Spleen (tissue), 13 donors: ENCODE measurements at places on chromosomes 16 and 17.

GRCh38 chr17:59893676-59894100 is 767 bp downstream of the RPS6KB1 start:
- peak overlapping the region; percentile 79 for H3K4me3 ChIP-seq
- no peaks in the 10 kb centered on the region for H3K27me3 ChIP-seq
- peaks cover 72% of the 10 kb centered on the region for H3K4me1 ChIP-seq
- peak overlapping the region; percentile 95 for H3K27ac ChIP-seq
- DNase-seq: no peak

DNA sequence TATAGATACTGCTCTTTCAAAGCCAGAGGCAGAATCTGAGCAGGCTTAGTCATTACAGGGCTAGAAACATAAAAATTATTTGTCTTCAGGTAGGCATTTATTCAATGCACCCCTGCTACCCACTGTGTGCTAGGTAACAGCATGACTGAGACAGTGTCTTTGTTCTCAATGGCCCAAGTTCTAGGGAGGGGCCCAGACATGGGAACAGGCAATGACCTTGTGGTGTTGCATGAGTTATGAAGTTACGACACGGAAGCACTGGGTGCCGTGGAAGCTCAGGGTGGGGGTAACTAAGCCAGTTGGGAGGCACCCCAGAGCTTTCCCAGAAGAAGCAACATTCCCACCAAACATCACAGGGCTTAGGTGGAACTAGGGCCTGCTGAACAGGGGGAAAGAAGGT is 87.0 kb downstream of the CPPED1 start:
- peaks cover 6% of the 10 kb centered on the region for H3K36me3 ChIP-seq
- H3K27me3 ChIP-seq: no peaks in the 10 kb centered on the region
- DNase-seq: no peak

DNA sequence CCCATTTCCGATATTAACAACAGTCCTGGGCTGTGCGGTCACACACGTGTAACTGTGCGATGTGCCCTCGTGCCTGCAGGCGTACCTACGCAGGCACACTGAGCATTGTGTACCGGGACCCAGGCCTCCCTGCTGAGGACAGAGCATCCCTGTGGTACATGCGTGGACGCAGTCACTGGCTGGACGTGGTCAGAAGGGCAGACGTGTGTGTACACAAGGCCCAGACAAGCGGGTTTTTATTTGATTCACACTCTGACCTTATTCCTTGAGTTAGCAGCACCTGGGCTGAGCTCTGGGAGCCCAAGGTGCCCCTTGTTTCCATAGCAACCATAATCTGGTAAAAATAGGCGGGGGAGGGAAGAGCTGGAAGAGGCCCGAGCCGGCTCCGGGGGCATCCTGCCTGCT is 19.5 kb downstream of the RAP1GAP2 start:
- no peaks in the 10 kb centered on the region for H3K36me3 ChIP-seq
- peaks cover 14% of the 10 kb centered on the region for H3K4me1 ChIP-seq
- H3K27ac ChIP-seq: no peak overlapping the region
- no peak overlapping the region for H3K4me3 ChIP-seq

DNA sequence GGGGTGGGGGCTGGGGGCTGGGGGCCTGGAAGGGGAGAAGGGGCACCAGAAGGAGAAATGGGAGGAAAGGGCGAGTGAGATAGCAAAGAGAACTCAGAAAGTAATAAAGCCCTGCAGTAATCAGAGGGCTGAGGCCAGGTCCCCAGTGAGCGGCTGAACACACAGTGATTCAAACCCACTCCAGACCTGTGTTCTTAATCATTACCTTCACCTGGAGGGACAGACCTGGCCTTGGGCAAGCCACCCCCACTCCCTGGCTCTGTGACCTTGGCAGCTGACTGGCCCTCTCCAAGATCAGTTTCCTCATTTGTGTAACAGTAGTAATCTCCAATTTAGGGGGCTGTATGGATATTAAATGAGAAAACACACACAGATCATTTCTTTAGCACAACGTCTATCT is 150.4 kb downstream of the WWOX start:
- H3K4me1 ChIP-seq: no peaks in the 10 kb centered on the region
- no peak overlapping the region for H3K27ac ChIP-seq
- no peak for DNase-seq

GRCh38 chr17:17685775-17686291 is 4.6 kb downstream of the RAI1 start:
- H3K4me3 ChIP-seq: peak overlapping the region; percentile 30
- no peak for DNase-seq
- H3K4me1 ChIP-seq: peaks cover 41% of the 10 kb centered on the region
- no peak overlapping the region for H3K27ac ChIP-seq
- no peaks in the 10 kb centered on the region for H3K27me3 ChIP-seq

DNA sequence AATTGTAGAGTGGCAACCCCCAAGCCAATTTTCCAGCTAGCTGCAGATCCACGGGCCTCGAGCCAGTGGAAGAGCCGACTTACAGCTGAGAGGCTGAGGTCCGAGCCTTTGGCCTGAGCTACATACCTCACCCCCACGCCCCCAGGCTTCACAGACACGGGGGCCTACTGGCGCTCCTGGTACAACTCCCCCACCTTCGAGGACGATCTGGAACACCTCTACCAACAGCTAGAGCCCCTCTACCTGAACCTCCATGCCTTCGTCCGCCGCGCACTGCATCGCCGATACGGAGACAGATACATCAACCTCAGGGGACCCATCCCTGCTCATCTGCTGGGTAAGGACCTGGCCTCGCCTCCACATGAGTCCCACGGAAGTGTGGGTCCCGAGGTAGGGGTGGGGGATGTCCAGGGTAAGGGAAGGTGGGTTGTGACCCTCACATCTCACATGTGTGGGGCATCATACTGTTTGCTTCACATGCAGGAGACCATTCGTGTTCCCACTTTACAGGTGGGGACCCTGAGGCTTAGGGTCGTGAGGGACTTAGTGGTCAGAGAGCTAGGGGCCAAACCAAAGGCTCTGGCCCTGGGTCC is 3.4 kb downstream of the ACE start:
- peak; percentile 31 for DNase-seq
- no peak overlapping the region for H3K4me3 ChIP-seq
- H3K4me1 ChIP-seq: peaks cover 36% of the 10 kb centered on the region

DNA sequence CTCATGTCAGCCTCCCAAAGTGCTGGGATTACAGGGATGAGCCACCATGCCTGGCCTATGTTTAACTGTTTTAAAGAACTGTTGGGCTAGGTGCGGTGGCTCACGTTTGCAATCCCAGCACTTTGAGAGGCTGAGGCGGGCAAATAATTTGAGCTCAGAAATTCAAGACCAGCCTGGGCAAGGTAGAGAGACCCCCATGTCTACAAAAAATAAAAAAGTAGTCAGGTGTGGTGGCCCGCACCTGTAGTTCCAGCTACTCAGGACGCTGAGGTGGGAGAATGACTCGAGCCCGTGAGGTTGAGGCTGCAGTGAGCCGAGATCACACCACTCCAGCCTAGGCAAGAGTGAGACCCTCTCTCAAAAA is 1.9 kb upstream of the ITGAL start:
- peaks cover 70% of the 10 kb centered on the region for H3K4me1 ChIP-seq
- no peaks in the 10 kb centered on the region for H3K36me3 ChIP-seq
- no peak for DNase-seq
- H3K27me3 ChIP-seq: no peaks in the 10 kb centered on the region
- peak overlapping the region; percentile 79 for H3K27ac ChIP-seq

GRCh38 chr17:50209472-50210239 is 8.2 kb upstream of the COL1A1 start:
- H3K27me3 ChIP-seq: peaks cover 59% of the 10 kb centered on the region
- DNase-seq: no peak
- H3K4me1 ChIP-seq: peaks cover 5% of the 10 kb centered on the region

- no peak for DNase-seq
- H3K4me3 ChIP-seq: no peak overlapping the region
- H3K4me1 ChIP-seq: peaks cover 17% of the 10 kb centered on the region
- no peak overlapping the region for H3K27ac ChIP-seq
- H3K27me3 ChIP-seq: no peaks in the 10 kb centered on the region
Observed at GRCh38 chr17:75559958-75560533, 27.6 kb upstream of the MYO15B start.

GRCh38 chr17:1055751-1056645 is 59.1 kb downstream of the TIMM22 start:
- no peak overlapping the region for H3K27ac ChIP-seq
- no peak overlapping the region for H3K4me3 ChIP-seq

DNA sequence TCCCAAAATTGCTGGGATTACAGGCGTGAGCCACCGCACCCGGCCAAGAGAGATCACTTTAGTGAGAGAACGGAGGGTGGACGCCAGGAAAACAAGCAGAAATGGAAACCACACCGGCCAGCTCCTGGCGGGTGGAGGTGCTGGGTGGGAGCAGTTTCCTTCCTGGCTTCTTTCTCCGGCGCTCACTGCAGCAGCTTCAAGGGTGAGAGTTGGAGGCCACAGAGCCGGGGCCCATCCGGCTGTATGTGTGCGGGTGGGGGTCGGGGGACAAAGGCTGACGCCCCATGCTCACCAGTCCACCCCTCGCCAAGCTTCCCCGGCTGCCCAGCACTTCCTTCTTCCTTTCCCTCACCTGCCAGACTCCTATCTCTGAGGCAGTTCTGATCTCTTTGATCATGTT is 13.5 kb upstream of the BHLHA9 start:
- H3K27ac ChIP-seq: no peak overlapping the region
- no peaks in the 10 kb centered on the region for H3K36me3 ChIP-seq
- H3K27me3 ChIP-seq: peaks cover 76% of the 10 kb centered on the region
- no peak overlapping the region for H3K4me3 ChIP-seq
- H3K4me1 ChIP-seq: peaks cover 13% of the 10 kb centered on the region
- DNase-seq: no peak

DNA sequence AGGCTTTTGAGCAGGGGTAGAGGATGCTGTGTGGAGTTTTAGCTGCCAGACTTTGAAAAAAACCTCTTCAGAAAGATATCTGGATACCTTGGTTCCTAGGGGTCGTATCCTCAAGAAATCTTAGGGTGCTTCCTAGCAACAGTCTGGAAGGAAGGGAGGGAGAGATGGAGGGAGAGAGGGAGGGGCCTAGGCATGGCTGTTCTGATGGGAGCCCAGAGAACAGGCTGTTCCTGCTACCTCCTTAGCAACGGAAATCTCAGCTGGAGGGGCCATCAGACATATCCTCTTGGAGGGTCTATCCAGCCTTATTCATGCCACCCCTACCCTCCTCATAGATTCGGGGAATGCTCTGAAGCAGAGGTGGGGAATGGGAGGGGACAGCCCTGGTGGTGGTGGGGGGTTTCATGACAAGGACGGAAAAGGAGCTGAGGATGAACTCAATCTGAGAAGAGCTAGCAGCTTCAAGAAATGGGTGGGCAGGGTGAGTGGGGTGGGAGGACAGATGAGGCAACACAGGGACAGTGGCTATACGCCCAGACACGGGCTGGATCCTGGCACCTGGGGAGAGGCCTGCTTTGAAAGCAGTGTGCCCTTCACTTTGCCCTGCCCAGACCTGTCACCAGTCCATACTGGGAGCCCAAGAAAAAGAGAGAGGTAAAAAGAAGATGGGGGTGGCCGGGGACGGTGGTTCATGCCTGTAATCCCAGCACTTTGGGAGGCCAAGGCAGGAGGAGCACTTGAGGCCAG is 2.9 kb upstream of the THRA start:
- H3K4me1 ChIP-seq: peaks cover 9% of the 10 kb centered on the region
- H3K27me3 ChIP-seq: no peaks in the 10 kb centered on the region
- peak overlapping the region; percentile 83 for H3K27ac ChIP-seq
- no peak overlapping the region for H3K4me3 ChIP-seq
- no peaks in the 10 kb centered on the region for H3K36me3 ChIP-seq

GRCh38 chr16:9077091-9077809 is 14.2 kb upstream of the HAPSTR1 start:
- no peaks in the 10 kb centered on the region for H3K4me1 ChIP-seq
- no peak overlapping the region for H3K4me3 ChIP-seq
- no peaks in the 10 kb centered on the region for H3K36me3 ChIP-seq
- no peak for DNase-seq

DNA sequence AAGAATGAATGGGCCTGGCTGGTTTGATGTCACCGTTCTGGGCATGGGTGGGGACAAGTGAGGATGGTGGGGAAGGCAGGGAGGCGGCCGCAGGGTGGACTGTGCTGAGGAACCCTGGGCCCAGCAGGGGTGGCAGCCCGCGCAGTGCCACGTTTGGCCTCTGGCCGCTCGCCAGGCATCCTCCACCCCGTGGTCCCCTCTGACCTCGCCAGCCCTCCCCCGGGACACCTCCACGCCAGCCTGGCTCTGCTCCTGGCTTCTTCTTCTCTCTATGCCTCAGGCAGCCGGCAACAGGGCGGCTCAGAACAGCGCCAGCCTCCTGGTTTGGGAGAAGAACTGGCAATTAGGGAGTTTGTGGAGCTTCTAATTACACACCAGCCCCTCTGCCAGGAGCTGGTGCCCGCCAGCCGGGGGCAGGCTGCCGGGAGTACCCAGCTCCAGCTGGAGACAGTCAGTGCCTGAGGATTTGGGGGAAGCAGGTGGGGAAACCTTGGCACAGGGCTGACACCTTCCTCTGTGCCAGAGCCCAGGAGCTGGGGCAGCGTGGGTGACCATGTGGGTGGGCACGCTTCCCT is 6.5 kb upstream of the SERPINF1 start:
- H3K4me3 ChIP-seq: no peak overlapping the region
- no peak overlapping the region for H3K27ac ChIP-seq
- H3K4me1 ChIP-seq: peaks cover 14% of the 10 kb centered on the region
- no peaks in the 10 kb centered on the region for H3K27me3 ChIP-seq
- no peak for DNase-seq

DNA sequence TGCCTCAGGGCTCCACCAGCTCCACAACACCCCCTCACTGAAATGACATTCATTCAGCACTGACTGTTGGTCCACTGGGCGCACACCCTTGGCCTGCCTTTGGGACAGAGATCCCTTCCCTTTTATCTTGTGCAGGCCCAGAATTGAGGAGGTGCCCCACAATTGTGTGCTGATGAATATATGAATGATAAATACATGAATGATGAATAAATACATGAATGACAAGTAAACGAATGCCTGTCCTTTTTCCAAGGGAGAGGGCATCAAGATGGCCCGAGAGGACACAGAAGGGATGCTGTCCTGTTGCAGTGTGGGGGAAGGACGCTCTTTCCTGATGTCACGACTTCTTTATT is 5.7 kb downstream of the CCR7 start:
- H3K27ac ChIP-seq: peak overlapping the region; percentile 79
- H3K4me1 ChIP-seq: peaks cover 66% of the 10 kb centered on the region
- no peak overlapping the region for H3K4me3 ChIP-seq
- DNase-seq: peak; percentile 58
- H3K27me3 ChIP-seq: no peaks in the 10 kb centered on the region

DNA sequence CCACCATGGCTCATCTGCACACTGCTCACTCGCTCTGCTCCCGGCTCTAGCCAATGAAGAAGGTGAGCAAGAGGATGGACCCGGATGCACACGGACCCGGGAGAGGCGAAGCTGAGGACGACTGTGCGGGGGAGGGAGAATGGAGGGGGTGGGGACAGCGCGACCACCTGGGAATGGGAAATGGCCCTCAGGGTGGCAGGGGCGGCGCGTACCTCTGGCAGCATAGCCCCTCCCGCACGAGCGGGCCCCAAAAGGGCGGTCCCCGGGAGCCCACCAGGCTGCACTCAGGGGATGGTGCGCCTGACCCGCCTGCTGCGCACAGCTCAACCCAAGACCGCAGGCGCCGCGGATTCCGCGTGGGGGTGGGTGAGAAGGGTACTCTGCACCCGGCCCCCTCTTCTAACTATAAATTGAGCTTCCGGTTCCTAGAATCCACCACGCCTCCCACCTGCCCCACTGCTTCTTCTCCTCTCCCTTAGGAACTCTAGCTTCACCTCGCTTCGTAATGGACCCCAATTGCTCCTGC is 6.1 kb downstream of the MT1H start:
- H3K36me3 ChIP-seq: no peaks in the 10 kb centered on the region
- H3K4me3 ChIP-seq: peak overlapping the region; percentile 54
- H3K27me3 ChIP-seq: peaks cover 6% of the 10 kb centered on the region
- no peak overlapping the region for H3K27ac ChIP-seq
- no peak for DNase-seq

GRCh38 chr17:77235370-77235941 is 94.7 kb downstream of the SEC14L1 start:
- H3K4me1 ChIP-seq: peaks cover 32% of the 10 kb centered on the region
- DNase-seq: no peak
- H3K4me3 ChIP-seq: peak overlapping the region; percentile 22
- H3K36me3 ChIP-seq: no peaks in the 10 kb centered on the region
